ENCODE measurements at places on chromosomes 1 and 21.
A peak's percentile ranks its signal among the peaks of the same experiment; 100 is the strongest.

GRCh38 chr1:199720496-199720895 lies 307.0 kb upstream of the NR5A2 start:
- no peak for DNase-seq

- no peak for DNase-seq
Observed at GRCh38 chr1:237568955-237569354, 321.8 kb downstream of the ZP4 start.

DNA sequence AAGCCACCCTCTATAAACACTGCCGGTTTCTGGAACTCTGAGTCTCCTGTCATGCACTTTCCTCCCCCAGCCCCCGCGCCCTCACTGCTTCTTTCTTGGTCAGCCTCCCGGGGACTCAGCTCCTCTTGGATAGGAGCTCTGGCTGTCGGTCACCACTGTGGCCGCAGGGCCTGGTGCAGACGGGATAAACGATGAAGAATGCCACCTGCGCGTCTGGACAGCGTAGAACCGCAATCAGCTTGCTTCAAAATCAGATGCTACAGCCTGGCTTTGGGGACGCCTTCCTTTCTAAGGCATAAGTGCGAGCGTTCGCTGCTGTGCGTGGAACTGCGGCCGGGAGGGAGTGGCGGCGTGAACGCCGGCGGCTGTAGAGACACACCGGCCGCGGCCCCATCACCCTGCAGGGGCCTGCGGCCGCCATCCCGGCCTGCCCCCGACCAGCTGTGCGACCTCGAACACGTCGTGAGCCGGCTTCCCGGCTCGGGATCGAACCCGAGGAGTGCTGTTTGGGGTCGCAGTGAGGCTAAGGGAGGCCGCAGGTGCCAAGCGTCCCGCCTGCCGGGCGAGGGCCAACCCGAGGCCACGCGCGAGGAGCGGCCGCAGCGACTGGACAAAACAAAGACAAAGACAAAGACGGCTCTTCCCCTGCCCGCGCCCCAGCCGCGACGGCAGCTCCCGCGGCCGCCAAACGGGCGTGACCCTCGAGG lies 688 bp downstream of the PTTG1IP start:
- no peak for DNase-seq

DNA sequence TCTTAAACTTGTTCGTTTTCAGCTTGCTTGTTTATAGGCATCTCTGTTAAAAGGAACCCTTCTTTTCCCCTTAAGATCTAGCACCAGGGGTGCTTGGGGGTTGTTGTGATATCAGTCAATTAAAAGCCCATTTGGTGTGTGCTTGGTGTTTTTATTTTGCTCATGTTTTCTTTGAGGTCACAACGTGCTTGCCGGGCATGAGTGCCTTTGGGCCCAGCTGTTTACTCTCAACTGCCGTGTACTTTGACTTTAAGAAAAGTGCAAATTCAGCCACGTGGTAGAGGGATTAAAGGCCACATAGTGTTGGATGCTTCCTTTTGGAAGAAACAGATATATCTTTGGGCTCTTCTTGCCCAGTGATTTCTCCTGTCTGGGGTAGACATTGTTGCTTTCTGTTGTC lies 10.5 kb downstream of the ARID1A start:
- no peak for DNase-seq

DNA sequence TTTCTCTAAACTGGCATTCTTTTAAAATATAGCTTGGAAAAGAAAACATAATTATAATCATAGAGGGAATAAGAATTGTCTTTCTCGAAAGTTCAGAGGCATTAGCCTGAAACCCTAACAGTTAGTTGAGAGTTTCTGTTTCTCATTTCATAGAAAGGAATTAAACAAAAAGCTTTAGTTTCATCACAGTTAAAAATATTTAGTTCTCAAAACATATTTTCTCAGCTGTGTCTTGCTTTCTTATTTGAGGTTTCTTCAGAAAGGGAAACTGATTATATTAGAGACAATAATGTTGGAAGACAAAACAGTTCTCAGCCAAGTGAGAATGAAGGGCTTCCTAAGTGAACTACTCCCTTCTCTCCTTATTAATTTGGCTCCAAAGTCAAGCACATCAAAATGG lies 75.4 kb upstream of the C1orf105 start:
- no peak for DNase-seq

DNA sequence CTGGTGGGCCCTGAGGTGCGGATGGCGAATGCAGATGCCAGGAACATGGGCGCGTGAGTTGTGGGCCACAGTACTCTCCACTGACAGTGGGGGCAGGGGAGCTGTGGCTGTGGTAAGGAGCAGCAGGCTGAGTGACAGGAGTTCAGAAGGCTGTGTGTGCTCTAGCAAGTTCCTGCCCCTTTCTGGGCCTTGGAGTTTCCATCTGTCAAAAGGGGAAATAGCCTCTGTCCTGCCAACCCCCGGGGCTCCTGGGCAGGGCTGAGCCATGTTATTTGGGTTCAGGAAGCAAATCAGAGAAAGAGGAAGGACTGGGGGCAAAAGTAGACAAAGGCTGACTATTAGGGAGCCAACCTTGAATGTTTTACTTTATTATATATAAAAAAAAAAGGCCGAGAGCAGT lies 19.5 kb upstream of the MFN2 start:
- no peak for DNase-seq

DNA sequence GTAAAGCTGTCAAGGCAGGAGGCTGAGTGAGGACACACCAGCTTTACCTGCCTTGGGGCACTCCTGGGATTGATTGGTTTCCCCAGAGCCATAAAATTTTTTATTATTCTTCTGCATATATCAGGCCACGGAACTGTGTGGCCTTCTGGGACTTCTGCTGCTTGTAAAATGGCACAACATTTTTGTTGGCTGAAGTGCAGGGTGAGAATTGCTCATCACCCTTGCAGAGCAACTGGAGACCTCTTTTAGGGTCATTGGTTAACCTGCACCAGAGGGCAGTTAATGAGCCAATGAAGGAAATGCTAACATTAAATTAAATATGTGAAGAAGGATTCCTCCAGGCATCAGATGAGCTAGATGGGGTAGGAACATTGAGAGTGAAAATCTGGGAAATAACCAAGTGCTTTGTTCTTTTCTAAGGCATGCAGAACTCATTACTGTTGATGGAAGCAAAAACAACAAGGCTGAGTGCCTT lies 87.7 kb downstream of the LTN1 start:
- peak; percentile 60 for DNase-seq

- no peak for DNase-seq
Observed at GRCh38 chr1:110133436-110133835, 16.9 kb upstream of the SLC6A17 start.

DNA sequence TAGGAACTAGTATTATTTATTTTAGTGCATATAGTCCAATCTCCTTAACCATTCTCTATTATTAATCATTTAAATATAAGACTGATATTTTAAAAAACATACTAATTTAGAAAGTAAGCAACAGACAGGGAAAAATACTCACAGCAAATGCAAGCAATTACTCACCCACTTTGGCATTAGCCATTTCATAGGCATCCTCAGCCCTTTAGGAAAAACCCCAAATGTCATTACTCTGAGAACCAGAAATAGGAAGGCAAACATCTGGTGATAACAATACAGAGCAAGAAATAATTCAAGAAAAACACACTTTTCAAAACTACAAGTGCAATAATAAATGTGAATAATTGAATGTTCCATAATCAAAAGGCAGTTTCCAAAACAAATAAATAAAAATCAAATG lies 545.1 kb downstream of the PLPP3 start:
- peak; percentile 41 for DNase-seq

DNA sequence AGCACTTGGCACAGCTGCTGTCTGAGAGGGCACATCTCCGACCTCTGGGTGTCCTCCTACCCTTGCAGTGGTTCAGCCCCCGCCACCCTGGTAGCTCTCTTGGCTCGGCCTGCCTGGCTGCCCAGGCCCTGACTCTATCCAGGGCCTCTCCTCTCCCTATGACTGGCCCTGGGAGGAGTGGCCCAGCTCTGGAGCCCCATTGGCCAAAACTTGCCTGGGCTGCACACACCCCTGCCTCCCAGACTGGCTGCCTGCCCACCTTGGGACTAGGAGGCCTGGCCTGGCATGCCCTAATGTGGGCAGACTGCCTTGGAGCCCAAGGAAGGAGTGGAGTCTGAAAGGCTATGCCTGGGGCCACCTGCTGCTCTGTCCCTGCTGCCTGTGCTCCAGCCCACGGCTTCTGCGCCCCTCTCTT lies 33.6 kb downstream of the ACOT11 start:
- peak; percentile 89 for DNase-seq

DNA sequence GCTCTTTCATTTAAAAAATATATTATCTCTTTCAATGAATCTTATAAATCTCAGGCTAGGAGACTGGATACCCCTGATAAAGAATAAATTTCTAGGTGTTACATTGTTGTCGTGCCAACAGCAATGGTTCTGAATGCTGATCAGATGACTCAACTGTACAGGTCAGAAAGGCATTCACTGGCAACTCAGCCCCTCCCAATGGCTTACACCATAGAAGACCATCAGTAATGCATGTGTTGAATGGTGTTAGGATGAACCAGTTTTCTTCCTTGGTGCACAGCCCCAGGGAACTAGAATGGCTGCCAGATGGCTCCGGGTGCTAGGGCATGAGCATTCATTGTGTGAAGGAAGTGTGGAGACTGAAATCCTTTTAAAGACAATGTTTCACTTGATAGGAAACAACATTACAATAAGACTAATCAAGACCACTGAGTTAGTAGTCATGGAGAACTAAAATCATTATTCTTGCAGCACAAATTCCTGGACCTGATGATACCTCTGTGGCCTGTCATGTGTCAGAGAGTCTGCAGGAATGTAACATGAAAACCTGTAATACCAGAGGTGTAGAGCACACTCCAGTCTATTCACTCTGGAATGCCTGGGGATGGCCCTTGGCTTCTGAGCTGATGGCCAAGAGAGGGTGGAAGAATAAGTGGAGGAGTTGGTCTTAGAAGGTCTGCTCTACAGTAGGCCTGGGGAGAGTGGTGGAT lies 187.7 kb upstream of the LMO4 start:
- no peak for DNase-seq

- peak; percentile 46 for DNase-seq
Observed at GRCh38 chr1:45493116-45493697, 2.2 kb upstream of the TESK2 start.

- DNase-seq: no peak
Observed at GRCh38 chr1:2597441-2598328, 11.1 kb downstream of the PRXL2B start.

GRCh38 chr1:45796946-45797345 lies 6.5 kb upstream of the MAST2 start:
- no peak for DNase-seq

DNA sequence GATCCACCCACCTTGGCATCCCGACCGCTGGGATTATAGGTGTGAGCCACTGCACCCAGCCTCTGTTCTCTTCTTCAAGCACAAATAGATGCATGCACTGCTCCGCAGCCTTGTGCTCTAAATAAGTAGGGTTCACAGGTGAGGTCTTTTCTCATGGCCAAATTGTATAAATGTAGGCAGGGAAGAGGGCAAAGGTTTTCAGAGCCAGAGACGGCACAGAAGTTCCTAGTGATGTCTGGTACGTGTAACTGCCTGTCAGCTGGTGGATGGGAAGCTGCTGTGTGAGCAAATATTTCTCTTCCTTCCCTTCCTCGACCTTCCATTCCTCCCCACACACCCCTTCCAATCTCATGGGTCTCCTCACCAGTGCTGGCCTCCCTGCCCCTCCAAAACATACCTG lies 70.8 kb upstream of the FAM20B start:
- DNase-seq: no peak

GRCh38 chr21:45403825-45404729 lies 888 bp upstream of the COL18A1 start:
- no peak for DNase-seq

DNA sequence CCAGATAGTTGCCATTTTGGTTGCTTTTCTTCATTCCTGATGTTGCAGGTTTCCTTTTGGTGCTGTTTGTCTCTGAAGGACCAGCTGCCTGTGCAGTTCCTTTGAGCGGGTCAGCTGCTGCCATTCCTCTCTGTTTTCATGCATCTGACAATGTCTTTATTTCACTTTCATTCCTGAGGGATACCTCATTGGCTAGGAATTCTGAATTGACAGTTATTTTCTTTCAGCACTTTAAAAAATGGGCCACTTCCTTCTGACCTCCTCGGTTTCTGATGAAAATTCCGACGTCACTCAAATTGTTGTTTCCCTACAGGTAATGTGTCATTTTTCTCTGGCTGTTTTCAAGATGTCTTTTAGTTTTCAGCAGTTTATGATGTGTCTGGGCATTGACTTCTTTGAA lies 24.8 kb downstream of the CCSAP start:
- DNase-seq: no peak

GRCh38 chr1:231751415-231751814 lies 124.8 kb downstream of the DISC1 start:
- DNase-seq: no peak

DNA sequence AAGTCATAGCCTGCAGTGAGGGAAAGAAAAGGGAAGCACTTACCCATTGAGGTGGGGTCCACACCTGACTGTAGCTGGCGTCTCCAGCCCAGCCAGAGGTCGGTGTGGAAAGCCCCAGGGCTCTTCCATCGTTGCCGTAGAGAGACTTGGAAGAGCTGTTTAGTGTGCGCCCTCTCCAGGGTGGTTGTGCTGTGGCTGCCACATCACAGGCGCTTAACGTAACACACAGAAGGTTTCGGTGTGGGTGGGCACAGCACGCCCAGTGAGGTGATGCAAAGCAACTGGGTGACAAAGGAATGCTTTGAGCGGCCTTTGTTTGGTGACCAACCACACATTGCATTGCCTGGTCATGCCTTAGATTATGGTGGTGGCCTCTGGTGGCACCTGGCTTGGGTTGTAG lies 36.8 kb upstream of the KIF1B start:
- DNase-seq: no peak

DNA sequence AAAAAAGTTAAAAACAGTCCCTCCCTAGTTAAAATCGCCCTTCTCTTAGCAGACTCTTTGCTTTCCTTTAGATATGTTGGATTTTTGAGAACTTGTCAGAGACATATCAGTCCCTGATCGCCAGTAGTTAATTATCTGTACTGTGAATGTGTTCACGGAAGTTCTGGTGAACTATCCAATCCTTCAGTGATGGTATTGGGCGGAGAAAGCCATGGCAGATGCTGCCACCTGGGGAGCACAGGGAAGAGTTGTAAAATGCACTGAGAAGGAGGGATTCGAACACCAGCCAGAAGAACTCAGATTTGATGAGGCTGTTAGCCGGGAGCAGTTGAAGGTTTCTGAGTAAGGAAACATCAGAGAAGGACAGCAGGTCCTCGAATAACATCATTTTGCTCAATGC lies 17.5 kb upstream of the KIF14 start:
- DNase-seq: no peak

GRCh38 chr21:31604591-31605190 lies 54.8 kb upstream of the SOD1 start:
- peak; percentile 47 for DNase-seq

- no peak for DNase-seq
Observed at GRCh38 chr1:206040328-206040727, 12.6 kb upstream of the RHEX start.

- DNase-seq: no peak
Observed at GRCh38 chr1:192552760-192553191, 22.8 kb upstream of the RGS1 start.

DNA sequence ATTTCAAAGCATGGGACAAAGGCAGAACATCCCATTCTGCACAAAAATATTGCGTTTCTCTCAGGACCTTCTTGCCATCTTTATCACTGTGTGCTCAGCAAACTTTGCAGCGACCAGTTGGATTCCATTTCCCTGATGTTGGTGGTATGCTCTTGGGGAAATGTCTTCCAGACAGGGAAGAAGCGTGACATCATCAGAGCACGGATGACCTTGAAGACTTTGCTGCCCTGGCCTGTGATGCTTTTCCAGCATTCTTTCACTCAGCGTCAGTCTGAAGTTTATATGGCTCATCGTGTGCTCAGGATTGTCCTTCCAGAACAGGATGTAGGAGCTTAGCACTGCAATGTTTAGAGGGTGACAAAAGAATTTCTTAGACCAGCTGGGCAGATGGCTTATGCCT lies 131.4 kb upstream of the F3 start:
- DNase-seq: no peak
